ENCODE measurements at places on chromosomes 4 and X. TPM values are rescaled to one million over a fixed set of nuclear protein-coding genes. Genes with fewer than 3 reads are reported as not detected.

Gene SSX7
- not detected for total RNA-seq

Gene TMEM255A
- total RNA-seq: not detected

Gene OPHN1
- 76.4 TPM for total RNA-seq

Gene S100P
- total RNA-seq: 3.1 TPM

Gene OTUD6A
- total RNA-seq: not detected

Gene PLK4
- total RNA-seq: 1.3 TPM

Gene SAGE1
- total RNA-seq: not detected

Gene STATH
- not detected for total RNA-seq

Gene MAGEA8
- not detected for total RNA-seq

Gene SMIM10L2A
- 2.5 TPM for total RNA-seq

Gene CXorf65
- not detected for total RNA-seq

Gene FRAS1
- total RNA-seq: 12.7 TPM

Gene TMPRSS11A
- total RNA-seq: not detected

Gene OFD1
- 49.2 TPM for total RNA-seq

Gene SMIM10
- 0.58 TPM for total RNA-seq

All from stomach (tissue), 19 donors.